Fibroblast of skin of scalp (primary cell): ENCODE measurements at places on chromosomes 5 and 9.

- DNase-seq = peak; percentile 81
Measured at GRCh38 chr9:94929369-94929756, 202.9 kb downstream of the AOPEP start.

DNA sequence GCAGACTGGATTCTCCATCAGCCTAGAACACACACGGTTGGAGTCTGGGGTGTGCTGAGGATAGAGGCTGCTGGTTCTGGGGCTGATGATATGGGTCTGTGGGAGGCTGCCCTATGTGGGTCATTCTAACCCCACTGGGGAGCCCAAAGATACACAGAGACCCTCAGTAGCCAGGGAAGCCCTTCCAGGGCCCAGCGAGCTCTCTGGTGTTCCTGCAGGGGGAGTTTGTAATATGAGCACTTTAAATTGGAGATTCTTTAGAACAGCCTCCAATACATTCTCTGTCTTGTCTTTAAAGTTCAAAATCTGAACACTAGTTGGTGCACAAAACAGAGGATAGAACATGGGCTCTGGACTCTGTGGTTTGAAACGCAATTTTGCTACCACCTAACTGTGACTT lies 2.4 kb downstream of the ACTL7A start:
- DNase-seq = no peak

GRCh38 chr9:7058473-7058872 lies 300.7 kb downstream of the KDM4C start:
- DNase-seq = no peak

DNA sequence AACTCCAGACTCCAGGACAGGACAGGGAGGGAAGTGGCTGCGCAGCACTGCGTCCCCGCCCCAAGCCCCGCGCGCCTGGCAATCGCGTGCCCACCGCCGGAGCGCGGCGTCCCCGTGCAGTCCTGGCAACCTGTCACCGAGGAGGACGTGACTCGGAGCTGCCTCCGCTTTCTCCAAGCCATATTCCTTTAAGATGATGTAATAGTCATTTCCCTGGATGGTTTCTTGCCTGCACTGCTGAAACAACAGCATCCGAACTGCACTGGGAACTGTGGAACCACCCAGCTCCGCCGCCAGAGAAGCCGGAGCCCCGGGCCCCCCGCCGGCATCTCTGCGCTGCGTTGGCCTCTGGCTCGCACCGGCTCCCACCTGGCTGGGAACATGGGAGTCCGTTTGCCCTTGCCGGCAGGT lies 34.5 kb downstream of the KCTD16 start:
- DNase-seq = peak; percentile 65

DNA sequence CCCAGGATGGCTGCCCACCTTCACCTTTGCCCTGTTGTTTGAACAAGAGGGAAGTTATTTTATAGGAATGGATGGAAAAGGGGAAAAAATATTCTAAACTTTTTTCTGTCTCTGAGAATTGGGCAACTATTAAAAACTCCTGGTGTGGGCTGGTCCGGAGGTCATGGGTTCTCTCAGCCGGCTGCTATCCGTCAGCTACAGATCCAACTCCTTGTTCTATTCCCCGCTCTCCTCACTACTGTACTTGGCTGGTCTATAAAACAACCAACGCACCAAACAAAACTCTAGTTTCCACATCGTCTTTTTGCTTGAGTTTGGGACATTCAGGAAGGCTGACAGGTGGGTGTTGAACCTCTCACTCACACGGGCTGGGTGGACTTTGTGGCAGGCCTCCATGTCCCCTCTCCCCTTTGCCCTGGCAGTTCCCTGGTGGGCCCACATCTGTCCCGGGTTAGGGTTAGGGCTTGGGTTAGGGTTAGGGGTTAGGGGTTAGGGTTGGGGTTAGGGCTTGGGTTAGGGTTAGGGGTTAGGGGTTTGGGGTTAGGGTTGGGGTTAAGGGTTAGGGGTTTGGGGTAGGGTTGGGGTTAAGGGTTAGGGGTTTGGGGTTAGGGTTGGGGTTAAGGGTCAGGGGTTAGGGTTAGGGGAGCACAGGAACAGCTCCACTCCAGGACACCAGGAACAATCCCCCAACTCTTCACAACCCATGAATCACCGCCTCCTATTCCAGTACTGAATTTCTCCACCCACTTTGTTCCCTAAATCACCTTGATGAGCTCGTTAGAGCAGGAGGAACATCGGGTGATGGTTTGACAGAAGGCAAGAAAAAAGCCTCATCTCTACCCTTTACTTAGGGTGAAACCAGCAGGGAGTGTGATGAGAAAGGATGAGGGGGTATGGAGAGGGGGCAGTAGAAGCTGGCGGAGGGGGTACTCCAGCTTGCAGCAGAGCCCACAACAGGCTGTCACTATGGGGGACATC lies 302.1 kb upstream of the IRX4 start:
- DNase-seq = no peak

DNA sequence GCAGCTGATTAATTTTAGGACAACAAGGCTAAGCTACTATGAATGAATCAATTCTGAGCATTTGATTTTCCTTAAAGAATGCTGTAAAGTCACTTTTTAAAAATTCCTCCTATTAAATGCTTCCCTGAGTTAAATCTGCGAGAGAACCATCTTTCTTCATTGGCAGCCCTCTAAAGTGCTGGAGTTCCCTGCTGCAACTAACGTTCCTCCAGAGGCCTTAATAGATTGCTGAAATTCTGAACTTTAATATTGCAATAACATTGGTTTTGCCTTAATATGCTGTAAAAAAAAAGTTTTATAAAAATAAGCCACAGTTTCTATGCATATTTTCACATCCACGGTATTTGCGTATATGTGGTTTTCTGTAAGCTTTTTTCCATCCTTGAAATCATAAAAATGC lies 298.0 kb upstream of the PIK3R1 start:
- no peak for DNase-seq

DNA sequence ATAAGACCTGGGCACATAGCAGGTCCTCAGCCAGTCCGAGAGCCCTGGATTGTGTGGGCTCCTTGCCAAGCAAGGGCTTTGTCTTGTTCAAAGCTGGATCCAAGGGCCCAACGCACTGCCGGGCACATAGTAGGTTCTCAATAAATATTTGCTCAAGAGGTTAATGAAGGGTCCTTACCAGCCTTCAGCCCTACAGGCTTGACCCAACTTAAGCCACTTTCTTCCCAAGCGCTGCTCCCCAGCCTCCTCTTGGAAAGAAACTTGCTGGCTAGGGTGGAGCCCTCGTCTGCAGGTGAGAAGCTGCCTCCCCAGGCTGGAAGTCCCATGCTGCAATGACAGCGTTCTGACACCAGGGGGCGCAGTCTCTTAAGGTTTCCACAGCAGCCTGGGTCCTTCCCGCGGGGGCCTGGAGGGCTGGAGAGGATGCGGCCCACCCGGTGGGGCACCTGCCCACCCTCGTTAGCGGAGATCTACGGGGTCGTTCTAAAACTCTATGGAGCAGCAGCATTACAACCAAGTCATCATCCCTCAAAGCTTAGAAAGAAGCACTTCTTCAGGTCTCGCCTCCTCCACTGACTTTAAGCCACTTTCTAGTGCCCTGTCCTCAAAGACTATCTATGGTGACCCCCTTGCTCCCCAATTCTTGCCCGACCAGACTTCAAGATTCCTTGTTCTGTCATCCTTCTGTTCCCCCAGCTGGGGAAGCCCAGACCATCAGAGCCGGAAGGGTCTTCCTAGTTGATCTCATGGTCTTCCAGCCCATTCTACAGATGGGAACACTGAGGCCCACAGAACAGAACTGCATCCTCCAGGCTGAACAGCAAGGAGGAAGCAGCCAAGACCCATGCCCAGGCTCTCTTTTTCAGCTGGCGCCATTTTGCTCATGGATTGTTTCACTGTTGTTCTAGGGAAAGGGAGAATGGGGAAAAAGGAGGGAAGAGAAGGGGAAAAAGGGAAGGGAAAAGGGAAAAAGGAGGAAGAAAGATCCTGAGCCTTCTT lies 115.4 kb downstream of the LHX2 start:
- peak; percentile 64 for DNase-seq

DNA sequence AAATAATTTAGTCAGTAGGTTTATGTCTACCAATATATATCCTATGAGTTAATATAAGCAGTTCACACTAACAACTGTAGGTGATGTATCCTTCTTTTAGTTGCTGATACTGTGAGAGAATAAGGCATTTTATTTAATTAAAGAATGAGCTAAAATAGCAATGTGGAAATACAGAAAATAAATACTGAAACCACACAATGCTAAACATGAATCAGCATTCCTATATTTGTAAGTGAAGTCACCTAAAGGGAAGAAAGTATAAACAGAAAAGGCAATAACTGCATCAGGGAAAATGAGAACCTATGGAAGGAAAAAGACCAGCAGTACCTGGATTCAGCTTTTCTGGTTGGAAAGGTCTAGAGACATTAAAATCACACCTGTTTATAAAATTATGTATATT lies 336.0 kb downstream of the PDE4D start:
- no peak for DNase-seq
